ENCODE measurements at places on chromosomes 2 and 18. TPM values are rescaled to one million over a fixed set of nuclear protein-coding genes. Genes with fewer than 3 reads are reported as not detected.

UGT1A6 gene
- total RNA-seq = not detected

FEV gene
- total RNA-seq = not detected

RMND5A gene
- total RNA-seq = 33.6 TPM

TBR1 gene
- not detected for total RNA-seq

GRCh38 chr2:215967590-215968378, 45.6 kb downstream of the MREG start:
- no peak for DNase-seq

DNA sequence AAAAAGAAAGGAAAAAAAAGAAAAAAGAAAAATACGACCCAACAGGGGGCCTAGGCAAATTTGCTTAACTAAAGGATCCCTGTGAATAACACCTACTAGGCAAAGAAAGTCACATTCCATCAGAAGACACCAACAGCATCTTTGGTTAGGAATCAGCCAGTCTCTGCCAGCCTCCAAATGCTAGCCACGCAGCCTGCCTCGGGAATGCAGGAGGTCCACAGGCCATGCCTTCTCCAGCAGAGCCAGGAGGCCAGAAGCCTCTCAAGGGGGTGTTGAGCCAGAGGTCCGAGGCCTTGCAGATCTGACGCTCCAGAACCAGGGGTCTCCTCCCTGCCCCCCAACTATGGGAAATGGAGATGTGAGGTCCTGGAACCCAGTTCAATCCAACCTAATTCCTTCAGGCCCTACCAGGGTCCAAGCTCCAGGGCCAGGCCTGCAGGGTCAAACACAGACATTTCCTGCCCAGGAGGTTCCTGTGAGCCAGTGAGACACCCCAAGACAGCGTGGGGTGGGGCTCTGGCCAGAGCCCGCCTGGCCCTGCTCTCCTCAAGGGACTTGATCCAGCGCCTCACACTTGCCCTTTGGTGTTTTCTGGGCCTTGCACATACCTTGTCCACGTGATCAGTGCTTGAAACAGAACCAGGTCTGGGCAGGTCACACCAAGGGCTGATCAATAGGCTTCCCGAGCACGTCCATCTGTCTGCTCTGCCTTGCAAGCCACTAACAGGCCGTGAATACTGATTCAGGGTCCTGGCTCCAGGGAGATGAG, 289.6 kb upstream of the ID2 start:
- no peak for DNase-seq

DNA sequence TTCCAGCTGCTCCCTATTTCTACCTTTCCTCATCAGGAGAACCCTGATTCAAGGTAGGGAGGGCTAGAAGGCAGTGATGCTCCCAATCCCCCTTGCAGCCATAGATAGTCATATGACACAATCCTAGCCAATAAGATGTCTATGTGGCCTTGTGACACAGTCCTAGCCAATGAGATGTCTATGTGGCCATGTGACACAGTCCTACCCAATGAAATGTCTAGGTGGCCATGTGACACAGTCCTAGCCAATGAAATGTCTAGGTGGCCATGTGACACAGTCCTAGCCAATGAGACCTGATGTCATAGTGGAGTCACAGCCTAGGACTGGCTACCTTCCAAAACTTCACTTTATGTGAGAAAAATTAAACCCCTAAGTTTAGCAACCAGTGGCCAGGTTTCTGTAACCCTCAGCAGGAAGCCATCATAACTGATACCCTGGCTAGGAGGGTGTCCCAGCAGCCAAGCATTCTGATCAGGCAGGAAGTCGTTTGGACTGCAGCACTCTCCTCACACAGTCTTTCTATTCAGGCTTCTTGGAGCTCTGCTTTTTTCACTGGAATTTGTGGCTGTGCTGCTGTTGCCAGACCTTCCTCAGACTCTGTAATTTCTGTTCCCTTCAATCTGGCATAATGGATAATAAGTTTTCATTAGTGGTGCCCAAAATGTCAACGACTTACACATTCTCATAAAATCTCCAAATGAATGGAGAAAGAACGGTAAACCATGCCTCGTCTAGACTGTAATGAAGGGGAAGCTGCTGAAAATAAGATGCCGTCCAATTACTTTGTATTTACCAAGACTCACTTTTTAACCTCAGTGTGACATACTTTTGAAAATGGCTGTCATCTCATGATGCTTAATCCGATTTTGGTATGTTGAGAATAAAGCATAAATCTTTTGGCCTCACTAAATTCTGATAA, 165.0 kb upstream of the NCKAP5 start:
- no peak for DNase-seq

DNA sequence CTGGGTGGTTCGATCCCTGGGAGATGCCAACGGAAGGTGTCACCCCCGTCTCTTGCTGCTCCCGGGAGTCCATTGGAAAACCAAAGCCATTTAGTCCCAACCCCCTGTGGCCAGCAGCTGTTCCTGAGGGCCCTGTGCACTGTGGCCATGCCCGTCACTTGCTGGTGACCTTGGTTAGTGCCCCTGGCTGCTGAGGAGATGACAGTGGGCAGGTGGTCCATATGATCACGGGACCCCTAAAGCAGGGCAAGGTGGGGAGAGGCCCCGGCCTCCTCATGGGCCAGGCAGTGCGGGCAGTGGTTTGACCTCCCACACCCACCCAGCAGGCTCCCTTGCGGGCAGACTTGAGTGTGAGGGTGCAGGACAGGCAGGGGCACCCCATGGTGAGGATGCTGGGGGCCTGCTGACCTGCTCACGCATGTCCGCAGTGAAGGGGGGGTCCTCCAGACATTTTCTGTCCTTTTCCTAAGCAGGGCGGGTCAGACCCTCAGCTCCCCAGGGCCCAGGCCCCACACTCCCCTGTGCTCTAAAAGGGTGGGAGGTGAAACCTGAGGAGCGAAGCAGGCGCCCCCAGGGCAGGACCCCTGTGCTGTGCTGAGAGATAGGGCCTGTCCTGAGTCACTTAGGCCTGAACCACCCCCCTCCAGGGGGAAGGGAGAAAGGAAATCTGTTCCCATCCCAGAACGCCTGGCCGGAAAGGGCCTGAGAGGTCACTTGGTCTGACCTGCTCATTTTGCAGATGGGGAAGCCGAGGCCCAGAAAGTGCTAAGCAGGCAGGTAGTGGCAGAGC, 6.8 kb downstream of the ITM2C start:
- DNase-seq = no peak

DNA sequence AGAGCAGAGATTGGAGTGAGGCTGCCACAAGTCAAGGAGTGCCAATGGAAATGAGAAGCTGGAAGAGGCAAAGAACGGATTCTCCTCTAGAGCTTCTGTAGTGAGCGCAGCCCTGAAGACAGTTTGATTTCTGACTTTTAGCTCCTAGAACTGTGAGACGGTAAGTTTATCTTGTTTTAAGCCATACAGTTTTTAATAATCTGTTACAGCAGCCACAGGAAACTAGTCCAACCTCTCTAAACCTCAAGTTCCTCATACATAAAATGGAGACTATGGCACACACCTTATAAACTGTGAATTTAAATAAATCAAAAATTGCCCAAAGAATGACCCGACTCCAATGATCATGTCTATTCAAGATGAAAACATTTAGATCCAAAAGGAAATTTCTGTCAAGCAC, 596.5 kb downstream of the BCL11A start:
- no peak for DNase-seq

DNA sequence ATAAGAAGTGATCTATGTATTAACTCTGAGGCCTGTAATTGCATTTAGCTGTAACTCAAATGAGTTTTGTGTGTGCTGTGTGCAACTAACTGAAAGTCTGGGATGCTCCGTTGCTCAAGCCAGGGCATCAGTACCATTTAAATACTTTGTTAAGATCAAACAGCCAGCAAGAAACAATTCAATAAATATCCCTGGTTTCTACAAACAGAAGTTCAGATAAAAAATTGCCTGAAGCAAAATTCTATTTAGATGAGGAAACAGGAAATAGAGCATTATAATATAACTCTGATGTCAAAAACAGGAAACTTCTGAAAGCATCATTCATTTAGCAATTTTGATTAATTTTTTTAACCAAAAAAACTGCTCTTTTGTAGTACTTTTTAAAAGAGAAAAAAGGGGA, 18.9 kb upstream of the SLC38A11 start:
- DNase-seq = no peak

DNA sequence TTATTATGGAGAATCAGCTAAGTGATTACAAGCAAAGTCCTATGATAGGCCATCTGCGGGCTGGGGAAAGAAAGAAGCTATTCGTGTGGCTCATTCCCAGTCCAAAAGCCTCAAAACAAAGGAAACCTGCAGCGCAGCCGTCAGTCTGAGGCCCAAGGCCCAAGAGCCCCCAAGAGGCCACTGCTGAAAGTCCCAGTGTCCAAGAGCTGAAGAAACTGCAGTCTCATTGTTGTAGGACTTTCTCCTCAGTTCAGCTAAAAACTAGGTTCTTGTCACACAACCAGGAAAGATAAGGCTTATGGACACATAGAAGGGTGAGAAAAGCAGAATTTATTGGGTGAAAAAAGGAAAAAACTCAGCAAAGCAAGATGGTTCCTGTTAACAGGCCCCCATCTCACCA, 143.2 kb downstream of the RHBDD1 start:
- no peak for DNase-seq

DNA sequence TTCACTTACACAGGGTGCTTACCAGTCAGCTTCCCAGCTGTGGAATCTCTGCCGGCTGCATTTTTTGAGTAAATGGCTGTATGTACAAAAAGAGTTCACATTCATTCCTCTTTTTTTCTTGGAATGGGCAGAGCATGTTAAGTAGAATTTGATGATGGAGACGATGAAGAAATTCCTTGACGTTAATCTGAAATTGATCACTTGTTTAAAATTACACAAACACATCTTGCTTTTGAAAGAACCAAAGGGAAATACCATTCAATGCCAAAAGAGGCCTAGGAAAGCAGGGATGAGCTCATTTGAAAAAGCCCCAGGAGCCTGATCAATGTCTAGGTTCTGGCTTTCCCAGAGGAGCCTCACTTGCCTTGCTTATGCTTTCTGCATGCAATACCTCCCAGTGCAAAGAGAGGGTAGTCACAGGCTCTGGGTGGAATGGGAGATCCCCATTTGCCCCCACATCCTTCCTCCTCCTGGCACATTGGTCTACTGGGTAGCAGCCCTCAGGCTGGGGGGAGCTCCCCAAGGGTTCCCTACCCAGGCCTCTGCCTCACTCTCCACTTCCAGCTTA, 12.3 kb upstream of the SMAD7 start:
- DNase-seq = peak; percentile 50

DNA sequence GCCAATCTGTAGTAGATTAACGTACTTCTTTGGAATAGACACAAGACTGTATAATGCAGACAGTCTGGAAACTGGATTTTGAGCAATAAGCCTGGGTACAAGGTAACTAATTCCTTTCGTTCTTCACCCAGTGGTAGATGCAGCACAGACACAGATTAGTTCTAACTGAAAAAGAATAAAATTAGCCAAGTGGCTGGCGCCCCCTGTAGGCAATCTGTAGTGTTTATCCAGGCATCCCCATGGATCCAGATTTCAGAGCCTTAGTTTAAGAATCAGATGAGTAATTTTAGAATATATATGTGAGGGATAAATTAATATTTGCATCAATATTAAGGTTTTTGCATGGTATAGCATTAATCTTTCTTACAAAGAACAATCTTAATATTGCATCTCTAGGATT, 563.9 kb downstream of the DCC start:
- DNase-seq = no peak

GRCh38 chr2:201018636-201019035, 52.8 kb downstream of the HYCC2 start:
- DNase-seq = no peak

- DNase-seq = no peak
These were observed 114.0 kb upstream of the GLS start for GRCh38 chr2:190766595-190766994.

DNA sequence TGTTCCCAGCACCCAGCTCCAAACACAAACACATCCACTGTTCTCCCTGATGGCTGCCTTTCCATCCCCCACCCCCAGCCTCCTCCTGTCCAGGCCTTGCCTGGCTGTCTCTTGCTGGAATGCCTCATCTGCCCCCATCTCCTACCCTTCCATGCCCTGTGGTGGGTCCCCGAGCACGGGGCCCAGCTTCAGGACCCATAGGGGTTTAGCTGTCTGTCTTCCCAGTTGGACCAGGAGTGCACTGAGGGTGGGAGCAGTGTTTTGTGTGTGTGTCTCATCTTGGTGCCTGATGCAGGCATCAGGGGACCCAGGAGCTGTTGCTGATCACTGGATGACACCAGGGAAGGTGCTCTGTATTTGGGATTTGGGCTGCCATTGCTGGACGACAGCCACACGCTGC, 34.5 kb downstream of the GLI2 start:
- no peak for DNase-seq

DNA sequence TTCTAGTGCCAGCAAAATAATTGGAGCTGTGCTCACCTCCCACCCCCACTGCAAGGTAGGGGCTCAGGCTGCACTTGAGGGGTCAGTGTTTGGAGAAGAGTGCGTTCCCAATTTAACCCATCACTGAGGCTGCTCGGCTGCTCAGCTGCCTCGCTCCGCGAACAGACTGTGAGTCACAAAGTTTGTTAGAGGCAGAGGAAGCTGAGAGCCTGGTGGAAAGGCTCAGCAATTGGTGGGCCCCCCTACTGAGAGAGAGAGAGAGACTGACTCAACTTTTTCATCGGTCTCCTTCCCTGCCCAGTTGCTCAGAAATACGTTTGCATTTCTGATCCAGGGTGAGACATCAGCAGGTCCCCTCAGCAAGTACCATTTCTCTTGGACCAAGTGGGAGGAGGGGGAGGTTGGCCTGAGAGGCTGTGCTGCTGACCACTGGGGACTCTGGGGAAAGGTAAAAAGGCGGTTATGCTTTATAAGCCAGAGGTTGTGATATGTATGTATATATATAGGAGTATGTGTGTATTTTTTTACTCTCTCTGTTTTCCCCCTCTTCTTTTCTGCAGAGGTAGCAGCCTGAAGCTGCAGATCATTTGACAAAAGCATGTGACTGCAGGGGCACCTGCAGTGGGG, 1.5 kb downstream of the EFR3B start:
- peak; percentile 87 for DNase-seq

DNA sequence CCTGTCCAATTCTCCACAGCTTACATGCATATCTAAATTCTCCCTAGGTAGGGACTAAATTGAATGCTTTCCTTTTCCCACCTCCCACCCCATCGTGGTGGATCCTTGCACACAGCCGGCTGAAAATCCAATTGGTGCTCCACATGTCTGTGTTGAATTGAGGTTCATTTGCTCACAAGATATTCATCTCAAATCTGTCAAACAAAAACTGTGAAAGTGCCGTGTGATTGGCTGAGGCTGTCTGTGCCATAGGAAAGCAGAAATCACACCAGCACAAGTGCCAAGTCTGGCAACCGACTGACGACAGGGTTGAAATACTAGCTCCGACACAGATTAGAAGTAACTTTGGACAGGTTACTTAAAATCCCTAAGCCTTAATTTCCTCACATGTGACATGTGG, 823.3 kb downstream of the TDRD15 start:
- no peak for DNase-seq

GRCh38 chr2:135985826-135986393, 484 bp upstream of the DARS1 start:
- DNase-seq = no peak

DNA sequence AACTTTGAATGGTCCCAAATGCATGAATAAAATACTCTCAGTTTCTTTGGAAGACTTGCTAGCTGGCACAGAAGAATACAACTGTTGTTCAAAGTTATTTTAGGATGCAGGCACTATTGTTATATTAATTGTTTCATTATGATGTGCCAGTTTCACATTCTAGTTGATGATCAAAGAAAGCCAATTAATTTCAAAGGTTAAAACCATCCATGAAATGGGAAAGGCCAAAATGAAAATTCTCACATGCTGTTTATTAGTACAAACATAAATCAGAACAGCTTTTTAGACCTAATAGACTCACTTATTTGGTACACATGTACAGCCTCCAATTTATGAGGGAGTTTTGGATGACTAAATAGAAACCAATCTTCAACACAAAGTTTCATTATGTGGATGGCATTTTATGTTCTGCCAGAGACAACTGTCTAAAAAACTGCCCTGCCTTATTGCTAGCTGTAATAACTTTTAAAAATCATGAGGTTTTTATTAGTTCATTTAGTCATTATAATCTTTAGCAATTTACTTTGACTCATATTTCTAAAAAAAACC, 42.2 kb downstream of the RFTN2 start:
- DNase-seq = no peak
